ENCODE measurements at places on chromosomes 7 and 10.

DNA sequence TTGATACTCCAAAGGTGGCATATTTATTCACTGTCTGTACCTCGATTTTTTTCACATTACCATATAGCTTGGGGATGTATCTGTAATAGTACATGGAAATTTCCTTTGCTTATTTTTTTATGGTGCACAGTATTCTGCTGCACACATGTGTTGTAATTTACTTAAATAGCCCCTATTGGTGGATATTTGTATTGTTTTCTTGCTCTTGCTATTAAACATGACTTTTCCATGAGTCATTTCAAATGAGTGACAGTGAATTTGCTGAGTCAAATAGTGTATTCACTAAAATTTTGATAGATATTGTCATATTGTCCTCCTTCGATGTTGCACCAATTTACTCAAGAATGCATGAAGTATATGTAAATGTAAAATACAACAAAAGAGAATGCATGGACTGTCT, 122.7 kb upstream of the STEAP4 start:
- no peak overlapping the region for H3K4me3 ChIP-seq
- no peaks in the 10 kb centered on the region for H3K36me3 ChIP-seq
- no peaks in the 10 kb centered on the region for H3K4me1 ChIP-seq
- peaks cover 8% of the 10 kb centered on the region for H3K27me3 ChIP-seq
- no peak overlapping the region for H3K27ac ChIP-seq

- peak overlapping the region; percentile 68 for H3K27ac ChIP-seq
- no peaks in the 10 kb centered on the region for H3K36me3 ChIP-seq
- H3K4me1 ChIP-seq = peaks cover 41% of the 10 kb centered on the region
- no peak for DNase-seq
Measured at GRCh38 chr7:132653366-132653930, 77.2 kb upstream of the PLXNA4 start.

- H3K27ac ChIP-seq = no peak overlapping the region
- DNase-seq = no peak
- no peaks in the 10 kb centered on the region for H3K36me3 ChIP-seq
- H3K27me3 ChIP-seq = no peaks in the 10 kb centered on the region
- H3K4me3 ChIP-seq = peak overlapping the region; percentile 10
- peaks cover 24% of the 10 kb centered on the region for H3K4me1 ChIP-seq
Measured at GRCh38 chr7:108328174-108328651, 128.0 kb downstream of the NRCAM start.

DNA sequence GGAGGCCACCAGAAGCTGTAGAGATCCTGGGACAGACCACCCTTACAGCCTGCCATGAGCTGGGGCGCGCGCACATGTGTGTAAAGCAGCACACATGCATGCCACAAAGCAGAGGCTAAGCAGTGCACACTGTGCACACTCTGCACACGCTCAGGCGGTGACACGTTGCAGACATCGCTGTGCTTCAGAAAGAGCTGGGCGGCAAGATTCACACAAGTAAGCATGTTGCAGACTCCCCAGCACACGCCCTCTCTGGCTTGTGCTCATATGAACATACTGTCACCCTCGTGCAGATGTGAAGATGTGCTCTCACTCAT, 478.9 kb downstream of the DNAJB6 start:
- H3K27ac ChIP-seq = no peak overlapping the region
- H3K36me3 ChIP-seq = no peaks in the 10 kb centered on the region
- peaks cover 3% of the 10 kb centered on the region for H3K27me3 ChIP-seq
- no peak overlapping the region for H3K4me3 ChIP-seq
- no peaks in the 10 kb centered on the region for H3K4me1 ChIP-seq

GRCh38 chr7:98641646-98642500, 24.8 kb downstream of the NPTX2 start:
- H3K4me3 ChIP-seq = no peak overlapping the region
- no peak for DNase-seq
- H3K4me1 ChIP-seq = no peaks in the 10 kb centered on the region
- H3K27me3 ChIP-seq = peaks cover 4% of the 10 kb centered on the region
- no peaks in the 10 kb centered on the region for H3K36me3 ChIP-seq

Data from activated naive CD8-positive, alpha-beta T cell treated with anti-CD3 and anti-CD28 coated beads, Interleukin-2, amount 50 U/mL, for 24 hours (primary cell).